ENCODE measurements at places on chromosomes 3 and 15.

DNA sequence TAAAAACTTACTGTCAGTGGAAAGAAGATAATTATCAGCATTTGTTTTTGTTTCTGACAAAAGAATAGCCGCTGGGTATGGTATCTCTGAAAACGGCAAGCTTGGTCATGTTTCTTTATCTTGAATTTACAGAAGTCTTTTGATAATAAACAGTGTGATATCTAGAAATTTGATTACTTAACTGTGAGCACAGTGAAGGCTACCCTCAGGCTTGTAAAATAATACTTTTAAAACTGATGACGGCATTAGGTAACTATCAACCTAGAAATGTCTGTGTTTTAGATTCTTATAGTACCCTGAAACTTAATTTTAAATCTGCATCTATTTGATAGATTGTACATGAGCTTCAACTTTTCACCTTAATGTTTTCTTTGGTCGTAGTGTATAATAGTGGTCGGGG is 43.4 kb downstream of the NSUN3 start:
- DNase-seq: no peak
- no peak overlapping the region for H3K4me3 ChIP-seq
- no peaks in the 10 kb centered on the region for H3K4me1 ChIP-seq
- peaks cover 3% of the 10 kb centered on the region for H3K36me3 ChIP-seq

DNA sequence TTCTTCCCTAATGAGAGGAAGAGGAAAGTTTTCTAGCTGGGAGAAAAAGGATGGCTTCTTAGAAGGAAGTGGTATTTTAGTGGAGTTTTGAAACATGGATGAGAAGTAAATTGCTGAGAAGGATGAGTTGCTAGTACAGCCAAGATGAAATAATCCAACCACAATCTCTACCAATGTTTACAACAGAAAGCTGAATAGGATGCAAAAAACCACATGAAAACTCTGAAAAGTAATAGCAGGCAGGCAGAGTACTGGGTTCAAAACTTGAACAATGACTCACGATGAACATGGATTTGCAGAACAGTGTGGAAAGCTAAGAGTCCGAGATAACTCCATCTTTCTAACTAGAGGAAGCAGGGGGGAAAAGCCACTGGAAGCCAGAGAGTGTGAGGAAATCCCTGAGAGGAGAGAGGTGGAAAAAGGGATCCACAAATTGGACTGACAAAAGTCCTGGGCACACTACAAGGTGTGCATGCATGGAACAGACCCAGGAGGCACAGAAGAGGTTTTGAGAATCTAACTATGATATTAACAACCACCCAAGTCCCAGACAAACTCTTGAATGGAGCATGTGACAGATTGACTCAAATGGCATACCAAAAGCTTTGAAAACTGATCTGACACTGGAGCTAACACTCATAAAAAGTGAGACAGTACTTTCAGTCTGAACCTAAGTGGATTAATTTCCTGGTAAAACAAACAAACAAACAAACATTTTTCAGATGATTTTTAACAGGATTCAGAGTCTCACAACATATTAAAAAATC is 76.7 kb downstream of the ST6GAL1 start:
- H3K4me1 ChIP-seq: no peaks in the 10 kb centered on the region
- no peaks in the 10 kb centered on the region for H3K27me3 ChIP-seq
- H3K36me3 ChIP-seq: no peaks in the 10 kb centered on the region
- H3K27ac ChIP-seq: no peak overlapping the region
- no peak for DNase-seq

- H3K27me3 ChIP-seq: no peaks in the 10 kb centered on the region
- no peaks in the 10 kb centered on the region for H3K4me1 ChIP-seq
- no peak overlapping the region for H3K4me3 ChIP-seq
- H3K27ac ChIP-seq: no peak overlapping the region
- no peaks in the 10 kb centered on the region for H3K36me3 ChIP-seq
These were observed 247.3 kb upstream of the SUCLG2 start for GRCh38 chr3:67901681-67902080.

GRCh38 chr3:3664935-3665334 is 134.3 kb upstream of the LRRN1 start:
- H3K27me3 ChIP-seq: no peaks in the 10 kb centered on the region
- DNase-seq: no peak
- no peak overlapping the region for H3K4me3 ChIP-seq
- H3K36me3 ChIP-seq: no peaks in the 10 kb centered on the region
- no peak overlapping the region for H3K27ac ChIP-seq
- H3K4me1 ChIP-seq: no peaks in the 10 kb centered on the region

DNA sequence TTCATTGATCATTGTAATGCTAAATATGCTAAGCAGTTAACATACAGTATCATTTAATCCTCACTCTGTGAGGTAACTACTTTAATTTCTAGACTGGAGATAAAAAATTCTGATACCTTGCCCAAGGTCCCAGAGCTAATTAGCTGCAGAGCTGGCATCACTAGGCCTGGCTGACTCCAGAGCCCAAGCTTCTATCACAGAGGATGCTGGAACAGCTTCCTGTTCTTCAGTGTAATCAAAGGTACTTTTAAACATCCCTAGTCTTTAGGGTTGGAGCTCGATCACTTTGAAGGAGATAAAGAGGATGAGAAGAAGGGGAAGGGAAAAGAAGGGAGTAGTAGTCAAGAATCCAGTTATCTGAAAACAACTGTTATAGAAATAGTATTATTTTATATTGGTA is 37.1 kb upstream of the BOC start:
- H3K27ac ChIP-seq: no peak overlapping the region
- no peak for DNase-seq
- no peaks in the 10 kb centered on the region for H3K4me1 ChIP-seq
- no peaks in the 10 kb centered on the region for H3K36me3 ChIP-seq
- H3K4me3 ChIP-seq: no peak overlapping the region
- no peaks in the 10 kb centered on the region for H3K27me3 ChIP-seq

GRCh38 chr3:155356594-155357370 is 63.3 kb upstream of the STRIT1 start:
- no peaks in the 10 kb centered on the region for H3K27me3 ChIP-seq
- no peak overlapping the region for H3K27ac ChIP-seq
- H3K4me1 ChIP-seq: no peaks in the 10 kb centered on the region
- no peak overlapping the region for H3K4me3 ChIP-seq

DNA sequence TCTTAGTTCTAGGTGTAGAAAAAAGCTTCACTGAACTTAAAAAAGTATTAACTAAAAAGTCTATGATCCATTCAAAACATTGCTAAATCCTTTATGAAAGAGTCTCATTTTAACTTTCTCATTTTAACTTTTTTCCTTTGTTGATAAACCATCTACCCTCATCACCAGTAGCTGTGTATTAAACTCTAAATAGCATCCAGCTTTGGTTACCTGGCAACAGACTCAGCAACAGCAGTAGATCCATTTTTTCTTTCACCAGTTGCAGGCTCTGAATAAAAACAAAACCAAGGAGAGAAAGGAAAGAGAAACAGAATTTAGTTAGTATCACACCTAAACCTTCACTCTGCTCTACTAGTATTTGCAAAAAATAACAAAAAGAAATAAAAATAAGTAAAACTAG is 51.6 kb downstream of the TP53BP1 start:
- H3K27me3 ChIP-seq: no peaks in the 10 kb centered on the region
- no peaks in the 10 kb centered on the region for H3K4me1 ChIP-seq
- H3K4me3 ChIP-seq: no peak overlapping the region

GRCh38 chr3:185207481-185207880 is 46.4 kb downstream of the EHHADH start:
- H3K27ac ChIP-seq: no peak overlapping the region
- H3K4me1 ChIP-seq: no peaks in the 10 kb centered on the region
- DNase-seq: no peak
- no peaks in the 10 kb centered on the region for H3K36me3 ChIP-seq

GRCh38 chr3:122969585-122970469 is 57.7 kb downstream of the SEMA5B start:
- H3K36me3 ChIP-seq: no peaks in the 10 kb centered on the region
- no peaks in the 10 kb centered on the region for H3K27me3 ChIP-seq
- no peak overlapping the region for H3K27ac ChIP-seq
- DNase-seq: no peak
- no peaks in the 10 kb centered on the region for H3K4me1 ChIP-seq

- peak; percentile 55 for DNase-seq
- H3K27me3 ChIP-seq: no peaks in the 10 kb centered on the region
- H3K4me3 ChIP-seq: no peak overlapping the region
- no peaks in the 10 kb centered on the region for H3K4me1 ChIP-seq
These were observed 210.2 kb downstream of the ADAMTS17 start for GRCh38 chr15:100131321-100132224.

GRCh38 chr3:140898340-140899180 is 43.1 kb upstream of the SLC25A36 start:
- DNase-seq: peak; percentile 66
- H3K36me3 ChIP-seq: no peaks in the 10 kb centered on the region
- H3K27ac ChIP-seq: no peak overlapping the region

DNA sequence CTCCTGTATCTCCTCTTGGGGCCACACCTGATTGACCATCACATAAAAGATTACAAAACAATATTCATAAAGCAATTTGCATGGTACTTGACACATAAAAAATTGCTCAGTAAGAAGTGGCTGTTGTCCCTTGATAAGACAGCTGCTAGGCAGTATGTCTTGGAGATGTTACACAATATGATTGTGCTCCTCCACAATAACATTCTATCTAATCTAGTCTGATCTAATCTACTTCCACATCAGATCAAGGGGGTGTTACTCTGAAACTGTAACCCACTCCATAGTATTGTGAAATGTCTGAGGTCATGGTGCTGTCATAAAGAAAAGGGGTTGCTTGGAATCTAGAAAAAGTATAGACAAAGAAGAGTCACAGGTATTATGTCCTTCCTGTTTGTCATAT is 23.4 kb upstream of the AQP9 start:
- DNase-seq: no peak
- no peaks in the 10 kb centered on the region for H3K36me3 ChIP-seq
- no peak overlapping the region for H3K4me3 ChIP-seq
- no peaks in the 10 kb centered on the region for H3K27me3 ChIP-seq

DNA sequence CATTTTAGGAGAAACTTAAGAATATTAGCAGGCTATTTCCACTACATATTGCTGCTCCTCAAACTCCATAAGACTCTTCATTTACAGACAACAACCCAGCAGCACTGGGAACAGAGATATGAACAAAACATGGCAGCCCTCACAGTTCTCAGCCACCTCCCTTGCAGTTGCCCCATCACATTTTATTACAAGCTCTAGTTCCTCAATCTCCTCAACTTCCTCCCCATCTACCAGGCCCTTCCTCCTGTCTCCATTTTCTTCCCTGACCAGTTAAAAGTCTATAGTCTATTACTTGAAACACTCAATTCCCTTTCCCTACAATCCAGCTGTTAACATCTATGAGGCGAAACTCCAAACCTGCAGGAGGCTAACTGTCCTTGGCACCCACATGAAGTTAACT is 412.5 kb downstream of the TBC1D5 start:
- H3K27me3 ChIP-seq: no peaks in the 10 kb centered on the region
- H3K4me3 ChIP-seq: no peak overlapping the region
- H3K27ac ChIP-seq: no peak overlapping the region
- no peaks in the 10 kb centered on the region for H3K36me3 ChIP-seq

- no peaks in the 10 kb centered on the region for H3K36me3 ChIP-seq
- no peaks in the 10 kb centered on the region for H3K27me3 ChIP-seq
- no peak for DNase-seq
- H3K4me3 ChIP-seq: no peak overlapping the region
- no peaks in the 10 kb centered on the region for H3K4me1 ChIP-seq
- no peak overlapping the region for H3K27ac ChIP-seq
These were observed 61.4 kb downstream of the FRMD4B start for GRCh38 chr3:69324362-69325025.

GRCh38 chr15:98568382-98569017 is 79.8 kb upstream of the IGF1R start:
- no peaks in the 10 kb centered on the region for H3K36me3 ChIP-seq
- no peak overlapping the region for H3K27ac ChIP-seq
- no peaks in the 10 kb centered on the region for H3K27me3 ChIP-seq
- H3K4me1 ChIP-seq: no peaks in the 10 kb centered on the region

- H3K27me3 ChIP-seq: no peaks in the 10 kb centered on the region
- DNase-seq: no peak
- H3K36me3 ChIP-seq: no peaks in the 10 kb centered on the region
- H3K4me1 ChIP-seq: no peaks in the 10 kb centered on the region
- H3K4me3 ChIP-seq: no peak overlapping the region
These were observed 18.9 kb downstream of the WNT5A start for GRCh38 chr3:55468251-55468650.

DNA sequence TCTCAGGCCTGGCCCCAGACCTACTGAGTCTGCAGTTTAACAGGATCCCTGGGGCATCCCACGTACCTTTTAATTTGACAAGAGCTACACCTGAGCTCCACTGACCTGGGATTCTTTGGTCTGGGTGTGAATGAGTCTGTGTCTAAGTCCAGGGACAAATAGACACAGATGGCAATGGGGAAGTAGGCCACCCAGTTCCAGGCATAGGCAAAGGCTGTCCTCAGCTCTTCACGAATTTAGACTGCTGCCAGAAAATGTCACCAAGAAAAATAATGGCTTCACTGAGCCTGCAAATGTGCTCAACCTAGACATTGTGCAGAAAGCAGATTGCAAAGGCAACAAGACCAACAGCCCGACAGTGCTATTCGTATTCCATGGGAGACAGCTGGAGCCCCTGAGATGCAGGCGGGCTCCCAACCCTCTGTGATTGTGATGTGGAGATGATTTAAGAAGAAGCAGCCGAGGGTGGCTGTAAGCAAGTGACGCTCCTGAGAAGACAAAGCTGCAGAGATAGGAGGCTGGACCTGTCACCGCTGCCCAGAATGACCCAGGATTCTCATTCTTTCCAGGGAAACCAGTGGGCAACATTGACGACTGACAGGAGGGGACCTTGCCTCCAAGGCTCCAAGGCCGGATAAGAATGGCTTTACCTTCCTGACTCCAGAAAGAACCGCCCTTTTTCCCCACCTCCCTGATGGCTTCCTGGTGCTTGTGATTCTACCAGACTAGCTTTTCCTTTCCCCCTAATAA is 39.8 kb upstream of the IREB2 start:
- H3K4me1 ChIP-seq: peaks cover 7% of the 10 kb centered on the region
- no peak overlapping the region for H3K4me3 ChIP-seq
- no peaks in the 10 kb centered on the region for H3K27me3 ChIP-seq

- DNase-seq: no peak
- H3K36me3 ChIP-seq: no peaks in the 10 kb centered on the region
- no peak overlapping the region for H3K27ac ChIP-seq
- no peaks in the 10 kb centered on the region for H3K27me3 ChIP-seq
- H3K4me3 ChIP-seq: no peak overlapping the region
These were observed 75.8 kb downstream of the COL8A1 start for GRCh38 chr3:99714146-99714545.

All from body of pancreas (tissue), 4 donors.